ENCODE measurements at places on chromosomes 16 and 17.

DNA sequence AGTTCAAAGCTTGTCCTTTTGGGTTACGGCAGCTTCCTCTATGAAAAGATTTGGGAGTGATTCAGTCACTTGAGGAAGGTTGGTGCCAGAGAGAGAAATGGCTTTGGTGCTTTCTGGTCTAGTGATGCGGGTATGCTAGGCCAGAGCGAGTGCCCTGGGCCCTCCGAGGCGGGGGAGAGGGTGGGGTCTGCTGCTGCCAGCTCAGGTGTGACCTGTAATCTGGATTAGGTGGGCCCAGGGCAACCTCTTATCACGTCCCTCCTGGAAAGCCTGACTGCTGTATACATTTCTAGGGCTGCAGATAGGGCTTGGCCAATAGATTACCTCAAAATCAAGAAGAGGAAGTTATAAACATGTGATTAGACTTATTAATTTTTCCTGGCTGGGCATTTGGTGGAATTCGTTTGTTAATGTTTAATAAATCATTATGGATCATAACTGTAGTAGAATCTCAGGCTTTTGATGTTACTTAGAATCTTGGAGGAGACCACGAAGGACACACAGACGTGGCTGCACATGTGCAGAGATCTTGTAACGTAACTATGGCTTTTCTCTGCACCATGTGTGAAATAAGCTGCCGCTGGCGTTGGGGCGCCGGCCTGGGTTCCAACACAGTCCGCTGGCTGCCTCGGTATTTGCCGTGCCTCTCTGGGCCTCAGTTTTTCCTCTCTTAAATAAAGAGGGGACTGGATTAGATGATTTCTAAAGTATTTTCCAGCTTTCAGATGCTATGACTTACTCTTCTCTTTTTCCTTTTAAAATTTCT is 1.2 kb downstream of the IRF8 start:
- DNase-seq, result no peak

DNA sequence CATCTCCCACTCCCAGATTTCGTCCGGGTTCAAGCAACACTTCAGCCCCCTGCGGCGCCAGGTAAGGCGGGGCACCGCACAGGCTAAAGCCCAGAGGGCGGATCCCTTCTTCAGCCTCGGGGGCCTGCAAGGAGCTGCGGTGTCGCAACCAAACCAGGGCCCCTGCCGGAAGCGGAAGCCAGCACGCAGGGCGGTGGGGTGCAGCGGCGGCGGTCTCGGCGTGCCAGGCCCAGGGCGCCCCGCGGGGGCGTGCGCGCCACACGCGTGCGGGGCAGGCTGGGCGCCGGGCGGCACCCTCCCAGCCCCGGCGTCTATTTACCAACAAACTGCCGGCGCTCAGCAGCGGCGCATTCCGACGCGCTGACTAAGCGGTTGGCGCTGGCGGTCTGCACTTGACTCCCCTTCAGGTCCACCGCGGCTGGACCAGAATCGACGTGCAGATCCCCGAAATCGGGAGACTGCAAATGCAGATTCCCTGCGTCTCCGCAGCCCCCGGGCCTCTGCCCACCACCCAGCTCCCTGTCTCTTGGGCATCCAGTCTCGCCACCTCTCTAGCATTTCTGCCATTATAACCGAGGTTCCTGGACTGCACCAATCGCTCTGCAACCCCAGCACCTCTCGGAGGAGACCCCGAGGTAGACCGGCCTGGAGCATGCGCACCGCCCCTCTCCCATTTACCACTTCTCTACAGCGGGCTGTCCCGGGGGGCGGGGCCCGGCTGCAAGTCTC is 421 bp upstream of the DLX4 start:
- peak; percentile 92 for DNase-seq

DNA sequence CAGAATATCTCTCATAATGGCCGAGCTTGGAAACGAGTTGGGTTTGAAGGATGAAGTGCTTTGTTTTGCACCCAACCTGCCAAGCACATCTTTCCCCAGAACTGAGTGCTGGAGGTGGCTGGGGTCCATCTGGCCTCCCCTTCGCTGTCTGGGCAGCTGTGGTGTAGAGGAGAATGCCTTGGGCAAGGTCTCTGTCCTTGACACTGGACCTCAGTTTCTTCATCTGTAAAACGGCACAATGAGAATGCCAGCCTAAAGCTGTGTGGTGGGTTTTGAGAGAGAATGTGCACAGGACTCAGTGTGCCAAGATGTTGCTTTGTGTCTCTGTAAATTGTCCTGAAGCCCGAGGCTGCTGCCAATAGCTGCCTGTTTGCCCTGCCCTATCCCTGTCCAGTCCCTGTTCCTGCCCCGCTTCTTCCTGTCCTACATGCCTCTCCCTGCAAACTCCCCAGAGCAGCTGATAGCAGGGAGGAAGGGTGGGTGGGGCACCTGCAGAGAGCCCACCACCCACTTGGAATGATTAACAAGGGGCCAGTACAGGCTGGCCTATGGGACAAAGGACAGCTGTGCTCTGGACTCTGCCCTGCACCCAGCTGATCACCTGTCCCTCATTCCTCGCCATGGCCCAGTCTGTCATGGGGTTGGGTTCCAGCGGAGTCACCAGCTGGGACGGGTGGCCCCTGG is 15.3 kb downstream of the LASP1 start:
- no peak for DNase-seq

DNA sequence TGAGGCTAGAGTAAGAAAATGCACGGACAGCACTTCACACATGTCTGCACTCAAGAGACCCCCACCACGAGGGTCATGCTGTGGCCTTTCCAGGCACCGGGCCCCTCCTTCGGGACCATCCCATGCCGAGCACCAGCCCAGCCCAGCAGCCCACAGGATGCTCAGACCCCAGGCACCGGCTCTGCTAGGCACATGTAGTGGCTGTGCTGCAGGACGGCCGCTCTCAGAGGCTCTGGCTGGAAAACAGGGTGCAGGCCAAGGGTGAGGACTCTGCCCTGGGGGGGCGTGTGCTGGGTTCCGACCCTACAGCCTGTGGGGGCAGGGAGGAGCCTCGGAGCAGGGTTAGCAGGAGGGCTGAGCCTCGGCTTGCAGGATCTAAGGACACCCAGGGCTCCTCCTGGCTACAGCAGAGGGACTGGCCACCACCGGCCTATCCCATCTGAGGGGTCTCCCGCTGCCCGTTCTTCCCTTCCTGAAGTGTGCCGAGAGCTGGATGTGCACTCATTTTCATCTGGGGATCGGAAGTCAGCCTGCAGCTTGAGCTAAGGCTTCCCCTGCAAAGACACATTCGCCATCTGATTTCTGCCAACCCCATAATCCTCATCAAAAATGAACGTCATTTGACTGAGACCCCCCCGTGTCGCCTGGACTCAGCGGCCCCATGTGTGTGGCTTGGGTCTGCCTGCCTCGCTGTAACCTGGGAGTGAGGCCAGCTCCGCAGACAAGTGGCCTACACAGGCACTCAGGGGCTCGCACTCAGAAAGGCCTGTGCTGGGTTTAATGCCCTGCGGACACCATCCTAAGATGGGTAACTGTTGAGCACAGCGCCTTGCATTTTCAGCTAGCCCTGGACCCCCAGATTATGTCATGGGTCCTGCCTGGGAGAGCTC is 293.1 kb upstream of the FOXF1 start:
- no peak for DNase-seq

DNA sequence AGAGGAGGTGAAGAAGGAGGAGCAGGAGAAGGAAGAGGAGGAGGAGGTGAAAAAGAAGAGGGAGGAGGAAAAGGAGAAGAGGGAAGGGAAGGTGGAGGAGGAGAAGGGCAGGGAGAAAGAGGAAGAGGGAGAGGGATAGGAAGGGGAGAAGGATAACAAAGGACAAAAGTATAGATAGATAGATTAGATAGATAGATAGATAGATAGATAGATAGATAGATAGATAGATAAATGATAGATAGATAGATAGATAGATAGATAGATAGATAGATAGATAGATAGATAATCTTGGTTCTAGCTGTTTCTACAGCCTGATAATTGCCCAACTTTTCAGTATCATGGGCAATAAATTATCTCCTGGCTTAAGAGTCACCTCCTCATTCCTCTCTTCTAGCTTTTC is 296.2 kb upstream of the C16orf82 start:
- DNase-seq, result no peak

- DNase-seq, result no peak
These were observed 4.2 kb downstream of the SGCA start for GRCh38 chr17:50169881-50170459.

DNA sequence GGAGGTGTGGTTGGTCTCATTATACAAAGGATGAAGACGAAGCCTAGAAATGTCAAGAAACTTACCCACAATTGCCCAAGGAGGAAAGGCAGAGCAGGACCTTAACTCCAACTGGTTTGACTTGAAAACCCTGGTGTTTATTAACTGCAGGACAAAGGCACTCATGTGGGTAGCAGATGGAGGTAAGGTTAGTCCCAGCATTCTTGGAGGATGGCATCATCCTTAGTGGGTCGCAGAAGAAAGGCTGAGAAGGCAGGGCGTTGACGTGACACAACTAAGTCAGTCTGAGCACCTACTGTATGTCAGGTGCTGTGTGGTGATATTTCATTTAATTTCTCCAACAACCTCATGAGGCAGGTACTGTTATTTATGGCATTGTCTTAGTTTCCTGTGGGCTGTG is 101.3 kb downstream of the HAPSTR1 start:
- DNase-seq, result no peak

- no peak for DNase-seq
These were observed 208.3 kb upstream of the PMFBP1 start for GRCh38 chr16:72380283-72380682.

- no peak for DNase-seq
These were observed 24.1 kb downstream of the C16orf96 start for GRCh38 chr16:4580250-4580649.

DNA sequence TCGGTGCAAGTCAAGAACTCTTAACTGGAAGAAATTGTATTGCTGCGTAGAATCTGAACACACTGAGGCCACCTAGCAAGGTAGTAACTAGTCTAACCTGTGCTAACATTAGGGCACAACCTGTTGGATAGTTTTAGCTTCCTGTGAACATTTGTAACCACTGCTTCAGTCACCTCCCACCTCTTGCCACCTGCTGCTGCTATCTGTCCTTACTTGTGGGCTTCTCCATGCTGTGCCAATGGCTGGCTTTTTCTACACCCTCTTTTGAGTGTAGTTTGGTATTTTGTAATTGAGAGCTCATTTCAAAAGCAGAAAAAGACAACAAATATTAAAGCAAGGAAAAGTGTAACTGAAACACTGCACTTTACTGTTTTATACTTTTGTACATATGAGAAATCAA is 7.7 kb upstream of the RASL10B start:
- no peak for DNase-seq

DNA sequence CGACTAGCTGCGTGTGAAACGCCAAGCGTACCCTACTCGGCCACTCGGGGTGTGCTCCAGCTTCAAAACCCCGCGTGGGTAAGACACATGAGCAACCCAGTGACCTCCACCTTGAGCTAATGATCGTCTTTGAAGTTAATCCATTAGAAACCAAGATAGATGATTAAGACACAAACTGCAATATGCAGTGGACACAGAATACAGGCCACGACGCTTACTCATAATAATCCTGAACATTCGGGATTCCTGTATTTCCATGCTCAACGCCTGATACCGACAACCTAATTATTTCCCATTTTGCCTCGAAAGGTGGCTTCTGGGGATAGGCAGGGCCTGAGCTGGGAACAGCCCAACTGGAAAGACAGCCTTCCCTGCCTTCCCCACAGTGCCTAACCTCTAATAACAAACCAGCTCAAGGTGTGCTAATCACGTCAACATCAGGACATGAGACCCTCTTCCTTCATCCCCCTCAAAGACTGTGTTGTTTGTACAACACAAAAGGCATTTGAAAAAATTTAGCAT is 504 bp upstream of the COPRS start:
- no peak for DNase-seq

DNA sequence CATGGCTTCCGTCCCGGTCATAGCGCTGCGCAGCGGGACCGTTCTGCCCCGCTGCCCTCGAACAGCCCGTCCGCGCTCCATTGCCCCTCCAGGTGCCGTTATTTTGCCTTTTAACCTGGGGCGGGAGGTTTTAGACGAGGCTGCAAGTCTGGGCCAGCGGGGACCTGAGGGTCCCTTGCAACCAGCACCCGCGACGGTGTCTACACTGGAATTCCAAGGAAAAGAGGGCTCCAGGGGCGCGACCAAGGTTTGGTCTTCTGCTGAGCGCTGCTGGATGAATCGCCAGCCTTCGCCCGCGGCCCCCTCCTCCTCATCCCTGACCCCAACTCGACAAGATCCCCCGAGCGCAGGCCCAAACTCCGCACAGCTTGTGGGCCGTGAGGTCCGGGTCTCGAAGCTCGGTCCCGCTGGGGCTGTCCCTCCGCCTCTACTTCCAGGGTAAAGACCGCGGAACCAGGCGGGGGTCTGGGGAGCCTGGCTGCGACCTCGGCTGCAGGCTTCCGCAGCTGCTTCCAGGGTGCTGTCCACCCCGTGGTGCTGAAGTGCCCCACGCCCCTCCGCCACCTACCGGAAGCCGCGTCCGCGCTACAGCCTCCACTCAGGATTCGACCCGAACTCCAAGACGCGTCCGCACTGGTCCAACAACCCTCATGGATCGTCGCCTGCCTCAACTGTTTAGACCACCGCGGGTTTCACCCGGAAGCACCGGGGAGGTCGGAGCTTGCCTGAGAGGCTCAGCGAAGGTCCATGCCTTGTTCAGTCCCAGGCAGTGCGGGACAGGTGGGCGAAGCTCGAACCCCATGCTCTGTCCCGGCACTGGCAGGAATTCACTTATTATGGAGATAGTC is 10.1 kb upstream of the CA4 start:
- no peak for DNase-seq

GRCh38 chr16:55506708-55507107 is 2.2 kb upstream of the LPCAT2 start:
- no peak for DNase-seq

DNA sequence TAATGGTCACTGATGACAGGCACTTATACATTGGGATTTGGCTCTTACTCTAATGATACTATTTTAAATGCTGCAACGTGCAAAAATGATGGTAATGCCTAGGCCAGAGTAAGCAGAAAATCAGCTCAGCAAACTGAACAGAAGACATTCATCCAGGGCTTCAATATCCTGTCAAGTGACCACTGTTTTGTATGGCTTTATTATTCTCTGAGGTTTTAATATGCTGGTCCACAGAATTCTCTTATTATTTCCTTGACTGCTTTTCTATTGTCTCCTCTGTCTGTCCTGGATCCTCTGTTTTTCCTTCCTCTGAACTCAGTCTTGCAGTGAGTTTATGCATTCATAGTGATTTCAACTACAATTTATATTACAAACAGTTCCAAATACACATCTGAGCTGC is 90.8 kb upstream of the PMFBP1 start:
- no peak for DNase-seq

Measured in NCI-H2171 (cell line).